T-helper 2 cell treated with Interferon-gamma antibody and Interleukin-4, amounts not matched to agents 5 μg/mL and 100 μg/mL, for 36 hours (primary cell): ENCODE measurements at places on chromosomes 1 and 21.

DNA sequence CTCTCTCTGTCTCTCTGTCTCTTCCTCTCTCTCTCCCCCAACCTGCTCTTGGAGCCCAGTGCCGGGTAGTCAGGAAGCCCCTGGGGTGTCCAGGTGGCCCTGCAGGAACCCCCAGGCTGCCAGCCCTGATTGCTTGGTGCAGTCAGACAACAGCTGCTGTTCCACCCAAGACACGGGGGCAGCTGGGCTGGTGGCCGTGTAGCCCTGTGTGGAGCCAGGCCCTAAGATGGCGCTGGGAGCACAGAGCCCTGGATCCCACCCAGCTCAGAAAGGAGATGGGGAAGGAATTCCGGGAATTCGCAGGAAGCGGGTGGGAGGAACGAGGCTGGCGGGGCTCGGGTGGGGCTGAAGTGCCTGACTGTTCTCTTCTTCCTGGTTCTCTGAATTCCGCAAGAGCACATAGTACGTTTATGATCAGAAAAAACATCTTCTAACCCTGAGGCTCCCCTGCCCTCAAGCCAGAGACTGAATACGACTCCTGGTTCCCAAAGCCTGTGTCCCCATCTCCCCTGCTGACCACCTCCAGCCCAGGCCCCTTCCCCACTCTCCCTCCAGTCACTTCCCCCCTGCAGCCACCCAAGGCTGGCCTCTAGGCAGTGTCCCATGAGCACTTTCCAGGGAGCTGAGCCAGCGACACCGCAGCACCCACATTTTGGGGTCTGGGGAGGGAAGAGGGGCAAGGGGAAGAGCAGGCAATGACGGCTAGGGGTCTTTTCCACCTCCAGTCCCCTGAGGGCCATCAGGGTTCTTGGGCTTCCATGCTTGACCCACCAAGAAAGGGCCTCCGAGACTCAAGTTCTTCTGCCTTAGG, 55.0 kb downstream of the WNT9A start:
- DNase-seq, result no peak

- no peak for DNase-seq
Observed at GRCh38 chr1:234942879-234943506, 185.6 kb downstream of the TOMM20 start.

DNA sequence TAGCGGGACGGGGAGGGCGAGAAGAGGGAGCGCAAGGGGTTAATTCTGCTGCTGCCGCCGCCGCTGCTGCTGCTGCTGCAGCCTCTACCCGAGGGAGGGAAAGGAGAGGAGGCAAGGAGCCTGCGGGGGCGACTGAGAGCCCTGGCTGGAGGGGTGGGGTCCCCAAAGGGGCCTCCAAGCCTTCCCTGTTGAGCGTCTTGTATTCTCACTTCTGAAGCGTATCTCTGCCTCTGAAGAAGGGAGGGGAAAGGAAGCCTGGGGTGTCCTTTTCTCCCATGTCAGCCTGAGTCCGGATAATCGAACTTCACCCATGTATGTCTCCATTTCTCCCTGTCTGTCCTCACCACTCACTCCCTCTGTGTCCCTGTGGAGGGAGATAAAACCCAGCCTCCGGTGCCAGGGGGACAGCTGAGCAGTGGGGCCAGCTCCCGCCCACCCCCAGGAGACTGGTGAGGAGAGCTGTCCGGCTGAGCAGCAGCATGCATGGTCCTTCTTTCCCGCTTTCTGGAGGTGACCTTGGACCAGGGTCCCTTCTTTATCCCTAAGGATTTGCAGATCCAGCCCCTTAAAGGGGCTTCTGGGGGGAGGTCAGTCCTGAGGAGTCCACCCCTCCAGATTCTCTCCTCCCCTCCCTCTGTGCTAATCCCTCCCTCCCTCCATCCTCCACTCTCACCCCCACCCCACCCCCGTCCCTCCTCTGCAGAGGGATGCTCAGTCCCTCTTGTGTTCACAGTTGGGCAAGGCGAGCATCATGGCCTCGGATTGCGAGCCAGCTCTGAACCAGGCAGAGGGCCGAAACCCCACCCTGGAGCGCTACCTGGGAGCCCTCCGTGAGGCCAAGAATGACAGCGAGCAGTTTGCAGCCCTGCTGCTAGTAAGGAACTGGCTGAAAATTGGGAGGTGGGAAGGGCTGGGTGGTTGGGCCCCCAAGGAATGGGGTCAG, 1.0 kb downstream of the NCDN start:
- DNase-seq, result no peak

DNA sequence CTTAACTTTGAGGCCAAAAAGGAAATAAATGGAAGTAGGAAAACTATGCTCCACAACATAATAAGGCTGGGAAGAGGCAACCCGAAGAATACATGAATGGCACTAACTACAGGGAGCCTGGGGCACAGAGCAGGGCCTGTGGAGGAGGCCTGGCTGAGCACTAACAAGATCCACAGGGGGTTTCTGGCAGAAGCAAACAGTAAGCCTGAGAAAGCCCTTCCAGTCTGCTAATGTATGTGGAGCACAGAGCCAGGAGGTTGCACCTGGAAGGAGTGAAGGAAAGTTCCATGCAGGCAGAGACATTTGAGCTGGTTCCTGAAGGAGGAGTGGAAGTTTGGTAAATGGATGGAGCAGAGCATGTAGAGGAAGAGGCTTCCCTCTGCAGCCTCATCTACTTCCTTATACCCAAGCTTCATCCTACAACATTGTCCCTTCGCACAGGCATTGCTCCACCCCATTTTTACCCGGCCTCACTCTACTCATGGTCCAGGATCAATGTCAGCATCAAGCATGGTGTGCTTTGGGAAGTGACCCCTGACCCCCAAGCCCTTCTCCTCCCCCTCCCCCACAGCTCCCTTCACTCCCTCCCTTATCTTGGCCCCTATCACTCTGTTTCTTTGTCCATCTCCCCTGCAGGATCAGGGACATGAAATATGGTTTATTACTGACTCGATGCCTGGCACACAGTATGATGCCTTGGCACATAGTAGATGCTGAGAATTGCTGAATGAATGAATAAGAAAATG, 23.3 kb downstream of the SHISA4 start:
- DNase-seq, result no peak

- no peak for DNase-seq
Observed at GRCh38 chr1:59061876-59062275, 235.0 kb upstream of the FGGY start.

GRCh38 chr1:180836449-180836848, 76.2 kb upstream of the KIAA1614 start:
- no peak for DNase-seq

- DNase-seq, result no peak
Observed at GRCh38 chr1:85334962-85335361, 58.5 kb upstream of the BCL10 start.

- no peak for DNase-seq
Observed at GRCh38 chr1:145828367-145829026, 4.5 kb downstream of the POLR3C start.

DNA sequence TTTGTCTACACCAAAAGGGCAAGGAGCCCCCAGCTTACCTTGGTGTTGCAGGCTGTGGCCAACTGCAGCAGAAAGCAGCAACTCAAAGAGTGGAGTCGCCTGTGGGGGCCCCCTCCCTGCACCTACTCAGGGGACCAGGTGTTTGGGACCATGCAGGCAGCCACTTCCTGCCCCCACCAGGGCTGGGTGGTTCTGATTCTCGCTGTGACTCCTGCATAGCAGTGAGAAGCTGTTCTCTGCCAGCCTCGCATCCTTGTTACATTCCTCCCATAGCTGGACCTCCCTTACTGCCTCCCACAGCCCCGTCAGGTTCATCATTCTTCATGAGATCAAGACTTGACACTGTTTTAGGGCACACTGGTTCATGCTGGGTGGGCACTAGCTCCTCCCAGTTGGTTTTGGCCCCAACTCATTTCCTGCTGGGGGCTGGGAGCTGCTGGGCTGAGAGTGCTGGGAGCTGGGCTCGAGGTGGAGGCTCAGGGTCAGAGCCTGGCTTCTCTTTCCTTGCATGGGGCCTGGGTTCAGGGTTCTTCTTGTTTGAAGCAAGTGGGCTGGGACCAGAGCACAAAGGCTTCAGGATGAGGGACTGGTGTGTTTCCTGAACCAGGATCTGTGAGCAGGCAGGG, 146.9 kb upstream of the C1orf174 start:
- no peak for DNase-seq

DNA sequence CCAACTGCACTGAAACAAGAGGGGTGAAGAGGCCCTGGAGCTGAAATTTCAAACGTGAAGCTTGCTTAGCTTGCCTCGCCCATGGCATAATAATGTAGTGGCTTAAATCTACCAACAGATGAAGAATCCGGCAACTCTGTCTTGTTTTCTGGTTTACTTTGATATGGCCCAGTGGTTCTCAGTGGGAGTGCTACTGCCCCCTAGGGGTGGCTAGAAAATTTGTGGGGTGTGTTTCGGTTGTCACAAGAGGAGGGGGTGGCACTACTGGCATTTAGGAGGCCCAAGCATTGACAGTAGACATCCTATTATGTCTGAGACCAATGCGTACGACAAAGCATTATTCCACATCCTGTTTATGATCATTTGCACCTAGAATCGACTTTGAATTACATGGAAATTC, 51.9 kb upstream of the C8B start:
- DNase-seq, result no peak

DNA sequence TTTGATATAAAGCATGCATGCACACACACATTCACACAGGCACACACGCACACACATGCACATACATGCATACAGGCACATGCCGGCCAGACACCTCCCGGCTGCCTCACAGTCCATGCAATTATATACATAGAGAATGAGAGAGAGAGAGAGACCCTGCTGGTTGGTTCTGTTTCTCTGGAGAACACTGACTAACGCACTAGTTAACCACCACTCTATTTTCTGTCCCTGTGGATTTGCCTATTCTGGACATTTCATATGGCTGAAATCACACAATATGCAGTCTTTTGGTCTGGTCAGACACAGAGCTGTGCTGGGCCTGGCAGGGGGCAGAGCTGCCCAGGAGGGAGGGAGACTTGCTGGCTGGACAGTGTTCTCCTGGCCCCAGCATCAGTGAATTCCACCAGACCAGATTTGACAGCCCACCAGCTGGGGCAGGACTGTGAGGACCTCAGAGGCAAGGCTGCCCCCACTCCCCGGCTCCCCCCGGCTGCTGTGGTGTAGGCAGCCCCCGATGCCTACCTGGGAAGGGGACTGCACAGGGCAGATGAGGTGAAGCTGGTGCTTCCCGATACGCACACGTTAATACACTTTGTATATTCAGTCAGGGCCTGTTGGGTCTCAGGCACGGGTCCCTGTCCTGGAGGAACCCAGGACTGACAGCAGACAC, 152.2 kb downstream of the NPHP4 start:
- no peak for DNase-seq

DNA sequence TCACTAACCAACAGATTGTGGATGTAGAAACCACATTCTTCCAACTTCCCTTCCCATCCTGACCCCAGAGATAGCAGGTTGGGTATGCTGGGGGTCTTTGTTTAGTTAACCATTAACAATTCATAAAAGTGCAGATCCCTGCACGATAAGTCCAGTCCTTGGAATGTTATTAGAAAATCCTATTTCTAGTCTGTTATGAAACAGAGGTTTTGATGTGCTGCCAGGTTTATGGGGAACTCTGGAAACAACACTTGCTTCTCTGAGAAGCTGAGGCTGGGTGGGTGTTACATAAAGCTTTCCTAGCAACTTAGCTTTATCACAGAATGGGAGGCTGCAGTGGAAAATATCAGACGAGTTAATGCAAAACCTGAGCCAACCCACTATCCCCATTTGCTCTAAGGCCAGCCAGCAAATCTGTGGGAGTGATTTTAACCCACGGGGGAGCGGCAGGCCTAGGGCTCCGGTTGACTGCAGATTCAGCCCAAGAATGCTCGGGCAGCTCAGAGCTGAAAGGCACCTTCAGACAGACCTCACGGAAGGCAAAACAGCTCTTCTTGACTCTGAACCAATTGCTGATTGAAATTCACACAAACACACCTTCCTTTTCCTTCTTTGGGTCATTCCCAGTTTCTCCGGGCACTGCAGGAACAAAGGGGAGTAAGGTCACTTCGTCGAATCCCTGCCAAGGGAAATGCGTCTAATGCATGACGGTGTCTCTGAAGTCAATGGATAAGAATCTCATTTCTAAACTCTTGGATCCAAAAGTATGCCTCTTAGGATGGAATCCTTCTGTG, 111.7 kb upstream of the IRF2BP2 start:
- DNase-seq, result no peak

- DNase-seq, result no peak
Observed at GRCh38 chr1:163922743-163923201, 601.0 kb downstream of the NUF2 start.

DNA sequence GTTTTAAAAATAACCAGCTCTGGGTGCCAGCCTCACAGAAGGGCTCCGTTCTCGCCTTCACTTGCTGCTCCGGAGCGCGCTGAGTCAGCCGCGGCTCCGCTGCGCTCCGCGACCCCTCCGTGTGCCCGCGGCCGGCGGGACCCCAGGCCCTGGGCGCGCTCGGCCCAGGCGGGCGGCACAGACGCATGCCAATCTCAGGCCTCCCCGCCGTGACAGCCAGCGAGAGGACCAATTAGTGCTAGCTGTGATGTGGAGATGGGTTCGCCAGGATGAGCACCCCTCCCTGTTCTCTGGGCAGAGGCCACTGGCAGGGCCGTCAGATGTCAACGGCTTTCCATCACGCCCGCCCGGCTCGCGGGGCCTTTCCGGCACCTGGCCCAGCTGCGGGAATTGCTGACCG, 293.8 kb downstream of the SPATA17 start:
- no peak for DNase-seq

- DNase-seq, result no peak
Observed at GRCh38 chr1:10528066-10529014, 53.6 kb downstream of the PEX14 start.

DNA sequence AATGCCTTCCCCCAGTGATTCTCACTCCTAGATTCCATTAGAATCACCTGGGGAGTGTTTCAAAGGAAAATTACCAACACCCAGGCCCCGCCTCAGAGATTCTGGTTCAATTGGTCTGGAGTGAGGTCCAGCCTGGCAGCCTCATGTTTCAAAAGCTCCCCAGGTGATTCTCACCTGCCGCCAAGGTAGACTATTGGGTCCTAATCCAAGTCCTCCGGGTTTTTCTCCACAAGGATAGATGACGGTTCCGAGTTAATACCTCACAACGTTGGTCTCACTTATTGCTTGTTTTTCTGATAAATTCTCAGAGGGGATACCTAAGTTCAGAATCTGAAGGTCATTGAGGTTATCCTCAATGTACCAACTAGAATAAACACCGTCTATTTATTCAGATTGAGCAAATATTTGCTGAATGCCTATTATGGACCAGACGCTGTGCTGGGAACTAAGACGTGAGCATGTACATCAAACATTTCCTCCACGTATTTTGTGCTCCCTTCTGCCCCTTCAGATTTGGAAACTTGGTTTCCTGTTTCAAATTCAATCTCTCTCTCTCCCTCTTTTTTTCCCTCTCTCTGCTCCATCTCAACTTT, 97.5 kb downstream of the SEC16B start:
- DNase-seq, result no peak

DNA sequence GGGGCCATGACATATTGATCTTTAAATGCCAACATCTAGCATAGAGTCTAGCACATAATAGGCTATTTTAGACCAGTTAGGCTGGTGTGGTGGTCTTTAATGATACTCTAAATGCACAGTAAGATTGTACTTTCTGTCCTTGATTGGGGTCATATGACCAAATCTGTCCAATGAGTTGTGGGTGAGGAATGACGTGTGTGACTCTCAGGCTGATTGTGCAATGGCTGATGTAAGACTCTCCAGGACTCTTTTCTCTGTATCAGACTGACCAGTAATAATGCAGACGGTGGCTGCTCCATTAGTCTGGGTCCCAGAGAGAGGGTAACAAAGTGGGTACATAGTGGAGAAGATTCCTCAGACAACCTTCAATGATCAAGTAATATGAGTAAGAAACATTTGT, 541.6 kb upstream of the CAMK1G start:
- DNase-seq, result no peak

- no peak for DNase-seq
Observed at GRCh38 chr1:205922314-205922713, 20.9 kb downstream of the SLC26A9 start.
